CD8-positive, alpha-beta memory T cell (primary cell): ENCODE measurements at places on chromosomes 2 and 18.

- DNase-seq: no peak
These were observed 1.5 kb upstream of the EVX2 start for GRCh38 chr2:176085120-176085788.

DNA sequence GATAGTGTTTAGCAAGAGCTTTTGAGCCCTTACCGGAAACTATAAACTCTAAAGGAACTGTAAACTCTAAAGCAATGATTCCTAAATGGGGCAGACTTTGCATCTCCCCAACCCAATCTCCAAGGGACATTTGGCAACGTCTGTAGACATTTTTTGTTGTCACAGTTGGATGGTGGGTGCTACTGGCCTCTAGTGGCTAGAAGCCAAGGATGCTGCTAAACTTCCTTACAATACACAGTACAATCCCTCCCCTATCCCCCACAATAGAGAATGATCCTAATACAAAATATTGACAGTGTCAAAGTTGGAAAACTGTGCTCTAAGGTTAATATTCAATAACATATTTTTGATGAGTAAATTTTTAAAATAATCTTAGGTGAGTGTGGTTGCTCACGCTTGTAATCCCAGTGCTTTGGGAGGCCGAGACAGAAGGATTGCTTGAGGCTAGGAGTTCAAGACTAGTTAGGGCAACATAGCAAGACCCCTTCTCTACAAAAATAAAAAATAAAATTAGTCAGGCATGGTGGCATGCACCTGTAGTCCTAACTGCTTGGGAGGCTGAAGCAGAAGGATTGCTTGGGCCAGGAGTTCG is 66.7 kb downstream of the PTPN4 start:
- DNase-seq: peak; percentile 26

- no peak for DNase-seq
These were observed 21.5 kb upstream of the SPRED2 start for GRCh38 chr2:65453916-65454315.

DNA sequence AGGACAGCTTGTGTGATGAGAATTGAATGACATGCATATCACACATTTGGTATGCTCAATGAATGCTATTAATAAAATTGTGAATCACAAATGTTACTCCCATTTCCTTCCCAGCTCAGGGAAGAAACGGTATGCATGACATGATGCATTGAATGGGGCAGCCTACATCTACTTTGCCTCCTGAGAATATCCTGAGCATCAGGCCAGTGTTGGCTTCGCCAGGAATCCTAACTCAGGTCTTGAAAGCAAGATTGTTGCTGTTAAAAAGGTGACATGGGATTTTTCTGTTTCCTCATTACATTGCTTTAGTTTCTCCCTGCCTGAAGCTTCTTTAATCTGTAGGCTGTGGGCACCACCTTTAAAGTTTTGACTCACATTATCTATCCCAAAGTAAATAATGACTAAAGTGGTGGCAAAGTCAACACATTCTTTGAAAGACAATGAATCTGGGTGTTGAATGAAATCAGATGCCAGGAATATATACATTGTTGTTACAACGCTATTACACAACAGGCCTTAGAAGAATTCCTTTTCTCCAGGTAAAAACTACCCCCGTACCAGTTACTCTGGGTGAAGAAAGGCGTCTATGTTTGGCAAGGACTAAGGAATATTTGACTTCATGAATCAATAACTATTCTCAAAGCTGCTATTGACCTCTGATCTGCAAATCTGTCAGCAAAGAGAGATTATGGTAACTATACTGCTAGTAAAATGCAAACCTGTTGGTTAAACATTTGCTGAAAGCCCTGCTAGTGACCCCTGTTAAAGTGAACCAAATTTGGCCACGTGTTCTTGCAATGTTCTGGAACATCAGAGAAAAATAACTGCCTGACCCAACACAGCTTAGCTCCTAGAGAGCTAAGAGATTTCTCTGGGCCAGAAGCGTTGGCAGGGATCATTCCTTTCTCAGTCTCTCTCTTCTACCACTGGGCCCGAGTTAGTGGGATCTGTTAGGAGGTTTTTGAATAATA is 30.5 kb upstream of the NEDD4L start:
- DNase-seq: no peak

- no peak for DNase-seq
These were observed 111.2 kb downstream of the FMNL2 start for GRCh38 chr2:152446213-152446612.

- no peak for DNase-seq
These were observed 294.1 kb downstream of the ALK start for GRCh38 chr2:29627279-29627711.

DNA sequence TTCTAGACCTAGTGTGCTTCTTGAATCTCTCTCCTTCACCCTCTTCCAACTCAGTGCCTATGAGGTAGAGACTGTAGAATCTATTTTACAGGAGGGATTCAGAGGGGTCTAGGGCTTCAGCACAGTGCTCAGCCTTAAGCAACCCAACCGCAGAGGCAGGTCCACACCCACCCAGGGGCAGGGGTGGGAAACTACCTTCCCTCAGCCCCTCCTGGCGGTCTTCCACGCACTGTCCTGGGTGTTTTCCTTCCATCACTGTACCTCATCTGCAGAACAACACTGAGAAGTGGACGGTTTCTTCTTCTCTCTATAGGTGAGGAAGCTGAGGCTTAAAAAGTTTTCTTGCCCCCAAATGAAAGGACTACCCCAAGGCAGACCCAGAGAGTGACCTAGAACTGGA is 222.3 kb downstream of the ALK start:
- DNase-seq: no peak

GRCh38 chr2:216392945-216393840 is 19.1 kb upstream of the SMARCAL1 start:
- DNase-seq: no peak

- DNase-seq: no peak
These were observed 1.2 kb downstream of the PIEZO2 start for GRCh38 chr18:11147962-11148679.

DNA sequence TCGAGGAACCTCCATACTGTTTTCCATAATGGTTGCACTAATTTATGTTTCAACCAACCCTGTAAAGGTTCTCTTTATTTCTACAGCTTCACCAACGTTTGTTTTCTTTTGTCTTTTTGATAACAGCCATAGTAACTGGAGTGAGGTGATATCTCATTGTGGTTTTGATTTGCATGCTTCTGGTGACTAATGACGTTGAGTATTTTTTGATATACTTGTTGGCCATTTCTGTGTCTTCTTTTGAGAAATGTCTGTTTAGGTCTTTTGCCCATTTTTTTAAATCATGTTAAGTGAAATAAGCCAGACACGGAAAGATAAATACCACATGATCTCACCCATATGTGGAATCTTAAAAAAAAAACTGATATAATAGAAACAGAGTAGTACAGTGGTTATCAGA is 74.8 kb upstream of the SMIM21 start:
- no peak for DNase-seq

- DNase-seq: no peak
These were observed 83.7 kb downstream of the CERKL start for GRCh38 chr2:181573140-181573736.

DNA sequence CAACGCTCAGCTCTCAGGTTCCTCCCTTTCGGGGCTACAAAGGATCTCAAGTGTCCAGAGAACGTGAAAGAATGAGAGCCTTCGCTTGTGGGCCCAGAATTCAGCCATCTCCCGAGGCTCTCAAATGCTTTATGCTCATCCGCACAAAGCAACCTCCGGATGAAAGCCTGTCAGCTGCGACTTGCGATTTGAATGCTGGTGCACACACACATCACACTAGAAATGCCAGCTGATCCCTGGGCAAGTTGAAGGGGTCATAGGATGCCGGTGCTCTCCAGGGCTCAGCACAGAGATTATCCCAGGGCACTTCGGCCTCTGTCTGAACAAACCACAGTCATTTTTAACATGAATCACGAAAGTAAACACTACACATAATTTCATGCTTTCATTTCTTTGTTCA is 141.8 kb upstream of the MYT1L start:
- DNase-seq: no peak

GRCh38 chr2:146701183-146701582 is 1143.6 kb upstream of the ACVR2A start:
- DNase-seq: no peak

DNA sequence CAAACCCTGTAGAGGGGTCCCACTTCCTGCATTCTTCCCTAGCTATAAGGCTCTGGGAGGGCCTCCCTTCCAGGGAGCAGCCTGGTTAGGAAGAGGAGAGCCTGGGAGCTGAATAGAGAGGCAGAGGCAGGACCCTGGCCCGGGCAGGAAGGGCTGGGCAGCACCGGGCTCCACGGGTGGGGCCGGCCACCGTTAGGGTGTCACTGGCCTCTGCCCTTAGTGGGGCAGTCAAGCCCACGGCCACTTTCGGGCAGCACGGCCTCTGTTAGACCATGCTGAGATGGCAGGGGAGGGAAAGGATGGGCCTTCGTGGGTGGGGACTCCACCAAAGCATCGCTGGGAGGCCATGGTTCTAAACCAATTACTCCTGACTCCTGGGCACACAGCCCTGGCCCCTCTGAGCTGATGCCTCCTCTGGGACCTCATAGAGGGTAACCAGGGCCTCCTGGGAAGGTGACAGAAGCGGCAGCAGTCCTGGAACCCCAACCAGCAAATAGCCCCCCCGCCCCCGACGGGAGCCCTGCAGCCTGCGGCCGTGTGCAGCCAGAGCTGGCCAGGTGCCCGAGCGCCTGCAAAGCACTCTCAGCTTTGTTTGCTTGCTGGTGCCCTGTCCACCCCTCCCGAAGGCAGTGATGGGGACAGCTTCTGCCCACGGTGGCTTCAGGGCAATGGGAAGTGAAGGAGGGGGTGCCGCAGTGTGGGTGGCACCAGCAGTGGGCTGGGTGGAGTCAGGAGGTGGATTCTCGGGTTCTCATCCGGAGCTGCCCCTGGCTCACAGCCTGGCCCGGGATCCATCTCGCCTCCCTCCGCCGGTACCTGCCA is 16.3 kb upstream of the HPCAL1 start:
- DNase-seq: no peak
